Stimulated activated CD8-positive, alpha-beta memory T cell treated with anti-CD3 and anti-CD28 coated beads, Interleukin-15, amount 100 ng/mL, for 24 hours (primary cell): ENCODE measurements at places on chromosomes 1 and 21.
A peak's percentile ranks its signal among the peaks of the same experiment; 100 is the strongest.

DNA sequence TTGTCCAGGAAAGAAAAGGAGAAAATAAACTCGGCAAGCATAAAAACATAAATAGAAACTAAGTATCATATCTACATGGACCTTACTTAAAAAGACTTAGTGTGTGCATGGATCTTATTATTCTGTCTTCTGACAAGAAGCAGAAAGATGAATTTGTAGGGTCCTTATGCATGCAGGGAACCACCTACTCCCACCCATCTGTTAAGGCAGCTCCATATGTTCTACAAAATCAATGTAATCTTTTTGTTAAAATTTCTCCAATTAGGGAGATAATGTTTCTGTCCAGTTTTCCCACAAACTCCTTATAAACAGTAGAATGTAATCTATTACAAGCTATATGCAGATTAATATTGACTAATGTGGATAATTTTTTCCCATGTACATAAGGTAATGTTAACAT is 13.9 kb upstream of the PTPN14 start:
- no peak for DNase-seq

DNA sequence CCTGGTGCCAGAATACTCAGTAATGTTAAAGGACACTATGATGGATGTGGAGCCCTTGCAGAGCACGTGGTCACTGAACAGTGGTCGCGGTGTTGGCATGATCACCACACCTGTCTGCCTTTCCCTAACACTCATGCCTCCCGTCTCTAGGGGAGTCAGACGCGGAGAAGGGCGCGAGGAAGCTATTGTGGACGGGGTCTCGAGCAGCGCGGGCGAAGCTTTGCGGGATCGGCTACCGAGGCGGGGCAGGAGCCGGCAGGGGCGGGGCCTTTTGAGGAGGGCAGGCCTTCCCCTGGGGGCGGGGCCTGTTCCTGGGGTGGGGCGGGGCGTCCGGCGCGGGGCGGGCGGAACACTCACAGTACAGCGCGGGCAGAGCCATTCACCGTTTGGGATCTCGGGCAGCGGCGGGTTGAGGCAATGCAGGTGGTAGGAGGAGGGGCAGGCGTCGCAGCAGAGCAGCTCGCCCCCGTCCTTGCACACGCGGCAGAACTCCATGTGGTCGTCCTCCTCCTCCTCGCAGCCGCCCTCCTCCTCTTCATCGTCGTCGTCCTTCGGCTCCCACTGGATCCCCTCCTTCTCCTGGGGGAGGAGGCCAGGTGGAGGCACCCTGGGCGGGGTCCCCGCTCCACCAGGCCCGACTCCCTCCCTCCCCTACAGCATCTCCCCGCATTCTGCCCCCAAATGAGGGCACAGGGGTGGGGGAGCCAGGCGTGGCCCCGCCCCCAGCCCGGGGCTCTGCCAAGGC is 31.5 kb downstream of the CHD5 start:
- DNase-seq = peak; percentile 52

DNA sequence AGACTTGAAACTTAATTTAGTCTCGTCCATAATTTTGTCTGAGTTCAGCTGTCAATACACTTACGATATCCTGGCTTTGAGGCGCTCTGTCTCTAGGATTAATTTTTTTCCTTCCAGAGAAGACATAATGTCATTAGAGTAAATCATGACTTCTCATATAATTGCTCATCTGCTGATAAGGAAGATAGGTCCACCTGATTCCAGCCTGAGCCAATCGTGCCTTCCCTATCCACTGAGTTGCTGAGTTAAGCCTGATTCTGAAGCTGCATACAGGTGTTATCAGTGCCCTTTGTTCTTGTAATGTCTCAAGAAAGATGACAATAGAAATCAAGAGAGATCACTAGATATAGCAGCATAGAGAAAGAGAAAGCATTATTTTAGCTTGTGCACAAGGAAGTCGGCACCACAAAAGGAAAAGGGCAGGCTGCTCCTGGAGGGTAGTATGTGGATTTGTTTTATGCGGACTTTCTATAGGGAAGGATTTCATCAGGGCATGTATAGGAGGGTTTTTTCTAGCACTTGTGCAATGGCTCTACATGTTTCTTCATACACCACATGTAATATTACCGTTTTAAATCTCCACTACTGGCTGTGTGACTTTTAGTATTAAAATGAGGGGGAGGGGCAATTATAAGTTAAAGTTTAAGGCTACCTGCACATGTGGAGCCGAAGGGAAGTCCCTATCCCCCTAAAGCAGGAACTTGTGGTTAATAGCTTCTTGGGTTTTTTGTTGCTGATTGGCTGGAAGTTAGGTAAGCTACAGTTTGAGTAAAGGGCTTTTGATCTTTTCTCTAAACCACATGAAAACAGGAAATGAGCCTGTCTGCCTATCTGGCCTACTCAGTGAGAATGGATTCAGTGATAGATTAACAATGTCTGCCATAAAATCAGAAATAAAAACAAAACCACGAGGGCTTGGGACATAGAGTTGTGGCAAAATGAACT is 133.4 kb downstream of the PLPPR5 start:
- DNase-seq = no peak

DNA sequence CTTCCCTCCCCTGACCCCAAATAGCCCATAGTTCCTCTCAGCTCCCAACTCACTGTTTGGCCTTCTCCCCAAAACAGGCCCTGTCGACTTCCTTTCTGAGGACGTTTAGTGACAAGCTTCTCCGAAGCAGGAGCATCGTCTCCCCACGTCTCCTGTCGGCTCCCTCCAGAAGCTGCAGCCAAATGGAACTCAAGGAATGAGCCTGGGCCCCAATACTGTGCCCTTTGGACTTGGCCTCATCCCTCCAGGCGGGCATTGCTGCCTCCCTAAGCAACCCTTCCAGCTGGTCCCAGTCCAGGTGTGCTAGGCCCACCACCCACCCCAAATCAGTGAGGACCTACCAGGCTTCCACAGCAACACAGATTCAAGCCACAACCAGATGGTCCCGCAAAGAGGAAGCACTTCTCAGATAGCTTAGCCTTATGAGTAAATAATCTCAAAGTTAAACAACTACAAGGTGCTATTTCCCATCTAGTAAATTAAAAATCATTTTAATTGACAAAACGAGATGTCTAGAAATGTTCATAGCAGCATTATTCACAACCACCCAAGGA is 33.0 kb downstream of the ACOT7 start:
- DNase-seq = no peak

DNA sequence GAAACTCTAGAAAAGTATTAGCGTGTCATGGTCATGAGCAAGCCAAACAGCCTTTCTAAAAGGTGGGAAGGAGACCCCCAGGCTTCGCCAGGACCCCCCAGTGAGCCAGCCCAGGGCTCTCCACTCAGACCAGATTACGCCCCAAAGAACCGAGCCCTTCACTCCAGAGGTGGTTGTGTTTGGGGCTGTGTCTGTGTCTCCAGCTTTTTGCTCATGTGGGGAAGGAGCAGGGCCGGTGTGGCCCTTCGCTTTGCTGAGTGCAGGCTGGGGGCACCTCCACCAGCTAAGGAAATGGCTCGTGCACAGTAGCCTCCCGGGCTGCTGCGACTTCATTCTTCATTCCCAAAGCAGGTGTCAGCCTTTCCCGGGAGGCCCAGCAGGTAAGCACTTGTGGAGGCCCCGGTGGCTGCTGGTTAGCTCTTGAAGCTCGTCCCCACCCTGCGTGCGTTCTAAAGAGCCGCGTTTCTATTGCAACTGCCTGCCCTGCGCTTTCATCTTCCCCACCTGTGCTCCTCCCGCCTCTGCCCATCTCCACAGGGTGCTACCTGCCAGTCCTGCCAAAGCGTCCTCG is 531 bp downstream of the TSPEAR start:
- DNase-seq = no peak
